ENCODE measurements at places on chromosomes 5 and 9.

GRCh38 chr5:150142185-150142958, 13.3 kb downstream of the PDGFRB start:
- no peak for DNase-seq

DNA sequence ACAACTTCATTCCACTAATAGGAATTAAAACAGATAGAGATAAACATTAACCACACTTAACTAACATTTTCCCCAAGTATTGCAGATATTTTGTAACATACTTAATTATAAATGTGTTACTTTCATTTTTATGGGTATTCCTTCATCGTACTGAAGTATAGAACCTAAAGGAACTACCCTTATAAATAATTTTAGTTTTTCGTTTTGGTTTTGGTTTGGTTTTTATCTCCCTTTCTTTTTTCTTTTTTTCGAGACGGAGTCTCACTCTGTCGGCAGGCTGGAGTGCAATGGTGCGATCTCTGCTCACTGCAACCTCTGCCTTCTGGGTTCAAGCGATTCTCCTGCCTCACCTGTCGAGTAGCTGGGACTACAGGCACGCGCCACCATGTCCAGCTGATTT, 60.1 kb upstream of the LMNB1 start:
- DNase-seq: no peak

DNA sequence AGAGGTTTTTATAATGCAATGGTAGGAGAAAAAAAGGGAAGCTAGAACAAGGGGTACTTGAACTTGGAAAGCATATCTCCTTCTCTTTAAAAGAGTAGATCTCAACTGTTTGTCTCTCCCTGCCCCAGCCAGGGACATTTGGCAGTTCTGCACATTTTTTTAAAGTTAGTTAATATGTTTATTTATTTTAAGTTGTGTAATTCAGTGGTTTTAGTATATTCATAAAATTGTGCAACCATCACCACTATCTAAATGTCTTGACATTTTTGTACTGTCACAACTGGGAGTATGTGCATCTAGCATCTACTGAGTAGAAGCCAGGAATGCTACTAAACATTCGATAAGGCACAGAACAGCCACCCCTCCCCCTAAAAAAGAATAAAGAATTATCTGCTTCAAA, 103.5 kb upstream of the DPYSL3 start:
- DNase-seq: no peak

- no peak for DNase-seq
These were observed 125.2 kb upstream of the CPEB4 start for GRCh38 chr5:173762930-173763329.

DNA sequence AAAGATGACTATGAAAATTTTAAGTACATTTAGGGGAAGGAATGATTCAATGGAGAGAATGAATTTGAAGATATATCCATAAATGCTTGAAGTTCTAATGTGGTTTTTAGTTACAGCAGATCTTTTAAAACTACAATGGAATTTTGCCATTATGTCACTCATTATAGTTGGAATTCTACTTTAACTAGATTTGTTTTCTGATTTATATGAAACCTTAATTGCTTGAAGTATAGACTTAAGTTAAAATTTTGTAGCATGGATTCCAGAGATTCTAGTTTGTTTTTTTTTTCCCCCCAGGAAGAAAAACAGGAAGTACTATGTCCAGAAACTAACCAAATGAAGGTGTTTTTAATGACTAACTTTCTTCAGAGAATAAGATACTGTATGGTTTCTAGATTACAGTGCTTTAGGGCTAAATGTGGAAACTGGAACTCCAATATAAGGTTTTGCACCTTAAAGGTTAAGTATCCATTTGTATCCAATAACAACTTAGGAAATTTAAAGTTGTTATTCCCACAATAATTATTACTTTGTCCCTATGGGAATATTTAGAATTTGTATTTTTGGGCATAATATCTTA, 70.3 kb downstream of the ZSWIM6 start:
- DNase-seq: no peak

DNA sequence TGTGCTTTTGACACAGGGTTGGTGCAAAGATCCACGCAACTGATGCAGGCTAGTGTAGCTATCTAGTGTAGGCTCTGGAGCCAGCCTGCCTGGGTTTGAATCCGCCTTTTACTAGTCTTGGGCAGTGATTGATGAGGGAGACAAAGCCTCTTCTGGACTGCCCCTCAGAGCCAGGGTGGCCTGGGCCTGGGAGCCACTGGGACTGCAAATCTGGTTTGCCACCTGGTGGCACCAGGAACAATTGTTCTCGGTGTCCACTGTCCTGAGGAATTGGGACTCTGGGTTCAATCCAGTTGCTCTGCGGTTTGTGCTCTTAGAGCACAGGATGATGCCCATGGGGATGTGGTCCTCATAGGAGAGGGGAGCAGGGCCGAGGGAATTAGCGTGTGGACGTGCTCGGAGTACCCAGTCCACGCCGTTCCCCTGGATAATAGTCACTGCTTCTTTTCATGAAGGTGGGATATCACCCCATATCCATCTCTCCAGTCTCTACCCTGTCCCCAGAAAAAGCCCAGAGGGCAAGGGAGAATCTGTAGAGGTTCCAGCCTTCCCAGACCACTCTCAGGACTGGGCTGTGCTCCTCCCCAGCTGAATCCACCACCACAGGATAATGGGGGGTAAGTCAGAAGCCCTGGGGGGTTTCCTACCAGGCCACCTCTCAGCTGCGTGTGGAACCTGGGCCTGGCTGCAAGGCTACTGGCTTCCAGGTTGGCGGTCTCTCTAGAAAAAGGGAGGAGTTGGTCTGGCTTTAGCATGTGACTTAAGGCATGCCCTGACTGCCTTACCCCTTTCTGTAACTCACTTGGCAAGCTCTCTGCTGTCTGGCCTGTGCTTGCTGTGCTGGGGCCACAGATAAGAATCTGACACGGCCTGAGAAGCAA, 1.9 kb downstream of the B4GALT7 start:
- no peak for DNase-seq

- no peak for DNase-seq
These were observed 1431.0 kb upstream of the WWC1 start for GRCh38 chr5:166860426-166860825.

- DNase-seq: no peak
These were observed 752.1 kb downstream of the DTWD2 start for GRCh38 chr5:118236108-118236849.

DNA sequence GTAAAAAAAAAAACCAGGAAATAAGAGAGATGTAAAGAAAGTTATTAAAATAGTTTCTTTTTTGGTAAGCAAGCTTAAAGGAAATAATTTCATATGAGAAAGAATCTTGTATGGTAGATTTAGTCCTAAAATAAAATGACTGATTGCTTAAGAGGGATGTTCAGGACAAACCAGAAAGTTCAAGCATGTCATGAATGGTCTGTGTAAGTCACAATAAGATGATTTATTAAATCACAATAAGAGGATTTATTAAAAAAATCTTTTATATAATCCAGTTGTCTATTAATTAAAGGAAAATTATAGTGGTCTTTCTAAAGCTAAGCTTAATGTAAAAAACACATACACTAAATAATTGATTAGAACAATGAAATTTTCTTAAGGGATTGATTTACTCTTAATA, 91.8 kb upstream of the OR13F1 start:
- no peak for DNase-seq

DNA sequence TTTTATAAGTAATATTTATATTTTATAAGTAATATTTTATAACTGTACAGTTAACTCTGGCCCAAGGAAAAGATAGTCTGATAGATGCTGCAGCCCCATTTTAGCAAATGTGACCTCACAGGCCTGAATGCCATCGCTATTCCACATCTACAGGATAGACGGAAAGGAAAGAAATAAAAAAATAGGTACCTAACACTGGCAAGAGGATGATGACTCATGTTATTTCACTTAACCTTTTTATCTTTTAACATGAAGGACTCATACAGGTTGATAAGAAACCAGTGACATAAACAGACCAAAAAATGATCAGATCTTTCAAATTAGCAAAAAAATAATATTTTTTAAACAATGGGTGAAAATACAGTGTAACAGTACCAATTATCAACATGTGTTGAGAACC, 2.7 kb downstream of the CD274 start:
- DNase-seq: no peak

- DNase-seq: no peak
These were observed 430.8 kb upstream of the TNC start for GRCh38 chr9:115548609-115549260.

DNA sequence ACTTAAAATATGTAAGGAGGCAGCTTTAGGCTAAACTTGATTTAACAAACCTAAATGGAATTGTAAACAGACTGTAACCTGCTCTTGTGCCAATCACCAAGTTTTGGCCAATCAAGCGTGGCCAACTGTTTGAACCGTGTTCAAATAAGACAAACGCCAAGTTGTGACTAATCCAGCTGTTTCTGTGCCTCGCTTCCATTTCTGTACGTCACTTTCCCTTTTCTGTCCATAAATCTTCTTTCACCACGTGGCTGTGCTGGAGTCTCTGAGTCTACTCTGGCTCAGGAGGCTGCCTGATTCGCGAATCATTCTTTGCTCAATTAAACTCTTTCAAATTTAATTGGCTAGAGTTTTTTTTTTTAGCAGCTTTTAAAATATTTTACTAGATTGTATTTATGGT, 71.3 kb downstream of the LIX1 start:
- DNase-seq: no peak

DNA sequence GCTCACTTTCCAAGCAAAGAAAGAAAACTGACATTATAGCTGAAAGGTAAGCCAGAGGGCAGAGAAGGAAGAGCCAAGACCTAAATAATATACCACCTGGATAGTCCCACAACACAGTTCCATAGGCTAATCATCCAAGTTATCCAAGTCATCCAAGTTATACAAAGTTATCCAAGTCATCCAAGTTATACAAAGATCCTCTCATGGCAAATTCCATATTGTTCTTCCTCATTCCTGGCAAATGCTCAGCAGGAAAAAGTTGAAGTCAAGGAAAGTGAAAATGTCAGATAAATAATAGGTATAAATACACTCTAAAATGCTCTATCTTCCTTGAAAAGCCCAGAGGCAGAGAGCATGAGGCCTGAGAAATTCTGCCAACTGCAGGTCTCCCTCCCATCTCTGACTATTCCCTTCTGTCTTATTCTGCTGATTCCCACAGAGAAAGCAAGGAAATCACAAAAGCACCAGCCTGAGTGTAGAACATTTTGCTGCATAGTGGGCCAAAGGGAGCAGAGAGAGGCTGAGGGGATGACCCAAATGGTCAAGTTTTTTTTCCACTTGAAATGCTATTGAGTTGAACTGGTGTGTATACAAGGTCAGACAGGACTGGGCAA, 12.5 kb downstream of the MCTP1 start:
- no peak for DNase-seq
